AG04449 (cell line): ENCODE measurements at places on chromosomes 7 and 10.

- DNase-seq = no peak
These were observed 27.2 kb downstream of the NUDCD3 start for GRCh38 chr7:44463169-44463808.

- DNase-seq = no peak
These were observed 69.1 kb upstream of the NANOS1 start for GRCh38 chr10:118960157-118961090.

DNA sequence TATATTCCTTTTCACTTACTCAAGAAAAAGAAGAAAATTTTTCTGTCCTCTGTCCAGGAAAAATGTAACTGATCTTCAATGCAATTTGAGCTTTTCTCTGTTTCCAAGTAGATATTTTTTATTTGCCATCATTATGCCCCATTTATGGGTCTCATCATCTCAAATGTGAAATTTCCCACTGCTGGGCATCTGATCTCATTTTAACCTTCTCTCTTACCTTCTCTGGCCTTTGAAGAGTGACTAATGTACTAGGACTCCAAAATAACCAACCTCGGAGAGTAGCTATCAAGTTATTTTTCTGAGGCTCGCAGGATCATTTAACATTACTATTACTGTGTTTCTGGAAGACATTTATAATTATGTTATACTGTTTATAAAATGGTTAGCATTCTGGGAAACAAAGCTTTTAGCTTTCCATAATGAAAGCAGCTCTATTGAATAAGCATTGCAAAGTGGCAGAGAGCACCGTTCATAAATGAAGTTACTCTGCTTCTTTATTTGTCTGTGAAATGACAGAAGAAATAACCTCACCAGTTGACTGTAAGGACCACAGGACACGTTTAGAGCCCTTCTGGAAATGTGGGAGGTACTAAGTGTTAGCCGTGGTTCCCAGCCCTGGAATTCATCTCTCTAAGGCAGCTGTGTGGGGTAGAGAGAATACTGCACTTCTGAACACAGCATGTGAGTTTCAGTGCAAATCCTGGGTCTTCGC lies 33.3 kb upstream of the NMT2 start:
- DNase-seq = no peak

GRCh38 chr10:3231951-3232730 lies 59.6 kb upstream of the PITRM1 start:
- no peak for DNase-seq

GRCh38 chr10:130243015-130243414 lies 106.8 kb downstream of the GLRX3 start:
- DNase-seq = no peak

GRCh38 chr10:129842031-129842430 lies 122.0 kb downstream of the EBF3 start:
- no peak for DNase-seq

GRCh38 chr7:151438864-151439601 lies 908 bp downstream of the CRYGN start:
- DNase-seq = no peak

DNA sequence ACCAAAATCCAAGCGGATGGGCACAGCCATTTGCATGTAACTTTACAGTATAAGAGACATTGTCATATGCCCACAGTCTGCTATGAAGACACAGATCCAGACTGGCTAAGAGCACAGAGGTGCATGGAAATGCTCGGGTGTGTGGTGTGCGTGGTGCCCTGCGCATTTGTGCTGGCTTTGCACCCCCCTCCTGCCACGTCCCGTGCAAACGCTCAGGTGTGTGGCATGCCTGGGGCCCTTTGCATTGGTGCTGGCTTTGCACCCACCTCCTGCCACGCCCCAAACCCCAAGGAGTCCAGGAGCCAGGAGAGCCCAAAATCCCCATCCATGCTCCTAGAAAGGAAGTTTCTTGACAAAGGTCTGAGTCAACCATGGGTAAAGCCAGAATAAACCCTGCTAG lies 306.2 kb downstream of the PTPRN2 start:
- DNase-seq = no peak

DNA sequence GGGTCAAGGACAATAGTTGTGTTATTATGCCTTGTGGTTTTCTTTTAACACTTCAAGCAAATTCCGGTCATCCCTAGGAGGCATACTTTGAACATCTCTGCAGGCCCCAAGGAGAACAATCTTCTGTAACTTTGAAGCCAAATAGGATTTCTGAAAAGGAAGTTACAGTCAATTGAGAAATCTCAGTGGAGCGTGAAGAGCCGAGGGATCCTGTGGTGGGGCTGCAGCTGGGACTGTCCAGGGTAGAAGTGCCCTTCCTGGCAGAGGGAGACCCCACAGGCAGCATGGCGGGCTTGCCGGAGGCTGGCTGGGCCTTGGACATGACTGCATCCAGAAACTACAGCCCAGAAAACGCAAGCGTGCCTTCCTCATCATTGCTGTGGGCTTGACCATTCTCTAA lies 179.7 kb downstream of the PTPN20 start:
- no peak for DNase-seq

DNA sequence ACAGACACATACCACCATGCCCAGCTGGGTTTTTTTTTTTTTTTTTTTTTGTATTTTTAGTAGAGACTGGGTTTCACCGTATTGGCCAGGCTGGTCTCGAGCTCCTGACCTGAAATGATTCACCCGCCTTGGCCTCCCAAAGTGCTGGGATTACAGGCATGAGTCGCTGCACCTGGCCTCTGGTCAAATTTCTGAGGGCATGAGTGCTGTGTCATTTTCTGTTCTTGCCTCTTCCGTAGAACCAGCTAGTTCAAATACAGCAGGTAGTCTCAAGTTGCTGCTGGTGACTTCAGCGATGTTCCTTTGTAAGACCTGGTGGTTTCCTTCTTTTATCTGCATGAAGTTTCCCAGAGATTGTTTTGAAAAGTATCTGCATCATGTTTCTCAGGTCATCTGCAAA lies 134.8 kb upstream of the SHH start:
- DNase-seq = no peak

DNA sequence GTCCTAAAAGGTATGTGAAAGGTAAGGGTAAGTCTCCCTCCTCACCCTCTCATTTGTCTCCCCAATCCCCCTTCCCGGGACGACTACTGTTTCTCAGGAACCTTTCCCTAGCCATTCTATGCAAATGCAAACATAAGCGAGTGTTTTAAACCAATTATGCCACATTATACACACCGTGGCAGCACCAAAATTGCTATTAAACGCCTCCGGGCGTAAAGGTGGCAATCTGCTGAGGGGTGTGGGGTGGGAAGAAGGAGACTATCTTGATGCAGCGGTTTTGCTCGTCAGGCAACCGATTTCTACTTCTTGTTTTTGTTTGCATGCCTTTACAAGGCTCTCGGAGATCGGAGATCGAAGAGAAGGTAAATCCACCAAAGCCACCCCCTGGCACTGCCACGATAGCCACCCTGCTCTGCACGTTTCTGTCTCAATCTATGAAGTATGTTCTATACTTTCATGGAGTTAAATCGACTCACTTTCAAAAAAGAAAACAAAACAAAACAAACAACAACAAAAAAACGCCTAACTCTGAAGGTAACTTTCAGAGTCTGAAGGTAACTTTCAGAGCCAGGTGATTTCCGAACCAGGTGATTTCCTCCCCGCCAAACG lies 46.0 kb upstream of the CDK1 start:
- DNase-seq = no peak

GRCh38 chr7:128352636-128353035 lies 8.9 kb downstream of the PRRT4 start:
- no peak for DNase-seq

DNA sequence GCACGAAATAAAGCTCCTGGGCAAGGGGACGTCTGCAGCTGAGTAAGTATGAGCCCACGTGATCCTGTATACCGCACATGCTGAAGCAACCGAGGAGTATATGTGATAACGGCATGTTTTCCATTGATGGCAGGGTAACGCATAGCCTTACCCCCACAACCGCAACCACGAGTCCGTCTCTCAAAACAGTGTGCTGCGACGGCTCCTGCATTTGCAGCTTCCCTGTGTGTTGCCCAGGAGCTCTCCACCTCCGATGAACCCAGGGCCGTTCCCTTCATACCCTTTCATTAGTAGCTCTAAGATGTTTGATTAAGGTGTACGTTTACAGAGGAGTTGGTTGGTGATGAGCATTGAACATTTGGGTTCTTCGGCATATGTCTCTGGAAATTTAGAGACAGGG lies 69.3 kb downstream of the MGMT start:
- no peak for DNase-seq

DNA sequence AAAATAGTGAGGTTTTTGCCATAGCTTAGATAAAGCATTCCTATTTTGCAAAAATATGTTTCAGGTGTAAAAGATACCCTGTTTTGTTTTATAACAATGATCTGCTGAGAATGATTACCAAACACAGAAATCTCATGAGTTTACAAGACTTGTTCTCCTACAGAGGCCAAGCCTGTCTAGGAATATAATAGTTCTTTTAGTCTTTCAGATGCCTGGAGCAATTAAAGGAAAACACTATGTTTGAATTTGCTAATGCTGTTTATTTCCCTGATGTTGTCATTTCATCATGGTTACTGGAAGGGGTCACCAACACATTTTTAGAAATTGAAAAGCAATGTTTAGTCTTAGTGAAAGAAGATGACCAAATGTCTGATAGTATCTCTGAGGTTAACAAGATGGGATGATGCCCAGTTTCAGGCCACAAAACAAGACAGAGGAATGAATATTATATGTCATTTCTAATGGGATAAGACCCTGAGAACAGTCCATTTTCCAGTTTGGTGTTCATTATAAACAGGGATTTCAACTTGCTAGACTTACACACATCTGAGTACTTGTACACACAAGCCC lies 559.9 kb downstream of the INHBA start:
- DNase-seq = no peak

- DNase-seq = no peak
These were observed 16.2 kb upstream of the SLC26A4 start for GRCh38 chr7:107644309-107644974.

DNA sequence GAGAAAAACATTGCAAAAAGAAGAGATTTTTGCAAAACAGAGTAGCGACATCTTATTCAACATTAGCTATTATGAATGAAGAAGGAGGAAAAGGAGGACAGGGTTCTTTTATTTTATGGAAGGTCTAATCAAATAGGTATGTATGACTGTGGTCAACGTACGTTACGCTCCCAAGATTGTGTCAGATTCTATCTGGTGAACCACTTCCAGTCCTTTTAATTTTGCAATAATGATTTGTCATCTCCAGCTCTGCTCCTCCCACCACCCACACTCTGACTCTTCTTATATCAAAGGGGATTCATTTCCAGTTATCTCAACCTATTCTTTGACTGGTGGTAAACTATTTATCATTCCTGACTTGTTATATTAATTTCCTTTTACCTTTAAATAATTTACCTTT lies 259.9 kb downstream of the CACNA2D1 start:
- no peak for DNase-seq

GRCh38 chr10:32273336-32273735 lies 73.6 kb downstream of the EPC1 start:
- no peak for DNase-seq

GRCh38 chr7:113487925-113488731 lies 369.8 kb upstream of the SMIM30 start:
- DNase-seq = no peak

DNA sequence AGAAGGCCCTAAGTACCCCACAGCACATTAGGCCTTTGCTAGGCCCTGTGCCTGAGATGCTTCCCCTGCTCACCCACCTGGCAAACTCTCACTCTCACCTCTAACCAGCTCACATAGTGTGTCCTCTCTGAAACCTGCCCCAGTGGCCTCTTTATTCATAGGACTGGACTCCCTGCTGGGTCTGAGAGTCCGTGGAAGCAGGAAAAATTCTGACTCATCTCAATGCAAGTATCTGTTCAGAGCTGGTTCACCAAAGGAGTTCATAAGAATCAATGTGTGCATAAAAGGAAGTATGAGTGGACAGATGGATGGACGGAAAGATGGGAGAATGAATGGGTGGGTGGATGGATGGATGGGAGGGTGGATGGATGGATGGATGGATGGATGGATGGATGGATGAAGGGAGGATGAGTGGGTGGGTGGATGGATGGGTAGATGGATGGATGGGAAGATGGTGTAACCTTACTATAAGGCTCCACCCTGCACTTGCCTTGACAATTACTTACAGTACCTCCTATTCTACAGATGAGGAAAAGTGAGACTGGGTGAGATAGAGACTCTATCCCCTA lies 111.2 kb upstream of the ZMIZ1 start:
- no peak for DNase-seq

GRCh38 chr7:148694631-148695030 lies 4.1 kb upstream of the CUL1 start:
- DNase-seq = no peak

- no peak for DNase-seq
These were observed 90.1 kb downstream of the NPSR1 start for GRCh38 chr7:34747867-34748727.

DNA sequence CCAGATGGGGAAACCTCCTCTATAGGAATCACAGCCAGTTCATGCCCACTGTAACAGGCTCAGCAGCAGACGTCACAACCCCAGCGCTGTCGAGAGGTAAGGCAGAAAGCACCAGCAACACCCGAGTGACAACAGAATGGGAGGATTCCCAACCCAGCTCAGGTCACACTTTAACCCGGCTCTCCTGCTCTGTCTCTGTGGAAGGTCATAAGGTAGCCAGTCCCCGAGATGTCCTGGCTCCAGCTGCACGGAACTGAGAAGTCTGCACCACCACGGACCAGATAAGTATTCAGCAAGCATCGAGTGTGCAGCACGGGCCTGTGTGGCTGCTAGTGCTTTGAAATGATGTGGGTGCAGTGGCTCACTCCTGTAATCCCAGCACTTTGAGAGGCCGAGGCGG lies 236.7 kb upstream of the TCERG1L start:
- no peak for DNase-seq

GRCh38 chr10:72098301-72098835 lies 10.0 kb upstream of the SPOCK2 start:
- no peak for DNase-seq

DNA sequence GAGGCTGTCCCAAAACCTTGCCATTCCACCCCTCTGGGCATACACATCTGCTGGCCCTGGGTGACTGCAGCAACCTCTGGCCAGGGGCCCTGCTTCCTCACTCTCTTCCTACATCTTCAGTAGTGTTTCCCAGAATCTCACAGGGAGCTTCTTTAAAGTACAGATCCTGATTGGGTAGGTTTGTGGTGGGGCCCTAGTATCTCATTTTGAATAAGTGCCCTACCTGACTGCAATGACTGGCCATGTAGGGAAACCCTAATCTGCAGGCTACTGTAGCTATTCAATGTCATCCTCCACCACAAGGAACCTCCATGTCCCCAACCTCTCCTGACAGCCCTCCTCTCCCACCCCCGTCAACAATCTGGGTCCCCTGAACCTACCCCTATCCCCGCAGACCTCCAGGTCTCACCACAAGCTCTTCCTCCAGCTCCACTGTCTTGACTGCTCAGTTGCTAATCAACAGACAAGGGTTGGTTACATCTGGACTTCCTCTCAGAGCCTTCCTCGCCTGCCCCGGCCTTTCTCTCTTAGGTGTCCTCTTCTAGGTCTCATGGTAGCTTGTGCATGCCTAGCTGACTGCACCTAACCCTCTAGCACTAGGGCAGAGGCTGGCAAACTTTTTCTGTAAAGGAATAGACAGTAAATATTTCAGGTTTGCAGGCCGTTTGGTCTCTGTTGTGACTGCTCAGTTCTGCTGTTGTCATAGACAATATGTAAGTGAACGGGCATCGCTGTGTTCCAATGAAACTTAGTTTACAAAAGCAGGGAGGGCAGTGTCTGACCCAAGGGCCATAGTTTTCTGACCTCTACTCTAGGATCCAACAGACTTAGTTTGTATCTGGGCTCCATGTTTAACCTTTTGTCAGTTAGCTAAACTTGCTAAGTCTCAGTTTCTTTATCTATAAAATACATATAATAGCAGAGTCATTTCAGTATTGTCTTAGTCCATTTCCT lies 121.1 kb downstream of the AOAH start:
- no peak for DNase-seq

GRCh38 chr10:65470986-65471385 lies 1454.8 kb upstream of the LRRTM3 start:
- DNase-seq = no peak

- DNase-seq = no peak
These were observed 81.6 kb downstream of the PRKAG2 start for GRCh38 chr7:151795168-151795811.
